ENCODE measurements at places on chromosomes 7 and 10.
A peak's percentile ranks its signal among the peaks of the same experiment; 100 is the strongest.

DNA sequence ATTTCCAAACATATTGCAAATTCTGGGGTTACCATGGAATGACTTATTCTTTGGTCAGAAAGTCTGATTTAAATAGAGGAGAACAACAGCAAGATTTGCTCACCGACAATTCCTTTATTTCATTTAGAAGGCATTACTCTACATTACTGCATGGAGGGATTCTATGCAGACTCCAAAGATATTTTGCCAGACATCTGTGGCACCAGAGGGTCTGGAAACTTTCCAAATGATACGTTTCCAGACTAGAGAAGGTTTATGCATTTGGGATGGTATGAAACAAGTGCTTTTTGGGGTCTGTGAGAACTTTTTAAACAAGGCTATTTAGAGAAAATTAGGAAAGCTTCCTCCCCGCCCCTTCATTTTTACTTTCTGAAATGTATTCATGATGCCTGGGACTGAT is 125.3 kb downstream of the SAMD9 start:
- no peak for DNase-seq

DNA sequence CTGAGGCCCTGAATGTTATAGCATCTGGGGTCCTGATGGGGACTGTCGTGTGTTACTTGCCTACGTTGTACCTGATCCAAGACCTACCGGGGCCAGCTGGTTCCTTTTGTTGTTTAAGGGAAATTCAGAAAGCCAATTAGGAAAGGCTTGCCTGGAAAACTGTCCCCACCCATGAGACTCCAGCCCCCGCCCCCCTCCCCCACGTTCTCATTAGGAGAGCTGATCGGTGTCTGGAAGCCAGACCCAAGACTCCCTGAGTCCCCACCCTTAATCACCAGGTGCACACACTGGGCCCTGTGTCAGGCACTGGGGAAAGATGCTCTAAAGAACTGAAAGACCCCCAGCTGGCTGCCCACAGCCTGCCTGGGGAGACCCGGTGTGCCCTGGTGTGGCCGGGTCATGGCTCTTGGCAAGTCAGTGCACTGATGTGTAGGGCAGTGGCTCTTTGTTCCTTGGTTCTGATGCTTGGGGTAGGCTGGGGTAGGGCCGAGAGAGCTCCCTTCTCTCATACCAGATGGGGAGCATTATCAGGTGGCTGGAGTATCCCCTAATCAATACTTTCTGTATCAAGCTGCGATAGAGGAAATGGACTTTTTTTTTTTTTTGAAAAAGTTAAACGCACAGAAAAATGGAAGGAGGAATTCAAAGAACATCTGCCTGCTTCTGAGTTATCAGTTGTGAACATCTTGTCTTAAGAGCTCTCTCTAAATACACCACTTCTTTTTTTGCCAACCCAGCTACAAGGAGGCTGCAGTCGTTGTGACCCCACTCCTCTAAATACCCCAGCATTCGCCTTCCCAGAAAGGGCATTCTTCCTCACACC is 16.9 kb downstream of the TSPAN15 start:
- DNase-seq, result no peak

DNA sequence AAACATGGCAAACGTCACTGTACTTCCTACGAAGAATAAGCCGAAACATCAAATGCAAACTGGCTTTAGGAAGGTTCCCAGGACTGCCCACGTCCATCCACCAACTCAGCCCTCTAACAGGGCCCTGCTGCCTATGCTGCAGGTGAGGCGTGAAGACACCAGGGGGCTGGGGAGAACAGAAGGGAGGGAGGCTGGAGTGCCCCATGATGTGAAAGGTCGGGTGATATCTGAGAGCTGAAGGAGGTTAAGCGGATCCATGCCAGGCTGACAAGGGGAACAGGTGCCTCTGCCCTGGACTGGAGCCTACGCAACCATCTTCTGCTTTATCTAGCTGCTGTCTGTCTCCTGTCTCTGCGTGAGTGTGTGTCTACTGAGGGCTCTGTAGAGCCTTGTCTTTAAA is 40.2 kb upstream of the ATP6V0A4 start:
- DNase-seq, result no peak

DNA sequence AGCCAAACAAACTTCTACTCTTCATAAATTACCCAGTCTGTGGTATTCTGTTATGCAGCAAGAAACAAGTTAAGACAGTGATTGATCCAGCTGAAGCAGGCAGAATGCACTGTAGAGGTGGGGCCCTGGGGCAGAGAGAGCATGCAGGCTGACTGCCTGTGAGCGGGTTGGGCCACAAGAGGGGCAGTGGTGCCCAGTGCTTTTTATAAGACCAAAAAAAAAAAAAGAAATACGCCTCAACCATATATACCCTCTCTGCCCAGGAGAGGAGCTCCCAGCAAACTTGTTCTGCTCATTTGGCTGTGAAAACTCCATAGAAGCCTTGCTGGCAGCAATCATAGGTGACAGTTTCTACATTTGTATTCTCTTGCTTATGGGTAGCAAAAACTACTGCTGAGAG is 104.7 kb downstream of the SORBS1 start:
- no peak for DNase-seq

- no peak for DNase-seq
Measured at GRCh38 chr7:133931053-133931452, 196.1 kb upstream of the LRGUK start.

- DNase-seq, result peak; percentile 61
Measured at GRCh38 chr7:2717293-2718261, 29.6 kb downstream of the AMZ1 start.

- no peak for DNase-seq
Measured at GRCh38 chr10:45439873-45440272, 65.9 kb downstream of the ALOX5 start.

DNA sequence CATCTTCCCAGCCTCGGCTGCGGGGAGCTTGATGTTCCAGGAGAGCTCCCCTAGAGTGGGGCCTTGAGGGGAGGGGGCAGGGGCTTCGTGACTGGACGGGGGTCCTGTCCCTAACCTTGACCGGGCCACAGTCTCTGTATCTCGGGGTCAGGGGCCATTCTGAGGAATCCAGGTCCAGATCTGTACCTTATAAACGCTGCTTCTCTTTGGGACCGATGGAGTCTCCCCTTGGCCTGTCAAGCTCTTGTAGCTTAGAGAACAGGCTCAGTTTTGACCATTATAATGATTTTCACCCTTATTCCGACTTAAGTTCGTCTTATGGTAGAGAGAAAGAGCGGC is 831 bp downstream of the ZKSCAN5 start:
- no peak for DNase-seq

DNA sequence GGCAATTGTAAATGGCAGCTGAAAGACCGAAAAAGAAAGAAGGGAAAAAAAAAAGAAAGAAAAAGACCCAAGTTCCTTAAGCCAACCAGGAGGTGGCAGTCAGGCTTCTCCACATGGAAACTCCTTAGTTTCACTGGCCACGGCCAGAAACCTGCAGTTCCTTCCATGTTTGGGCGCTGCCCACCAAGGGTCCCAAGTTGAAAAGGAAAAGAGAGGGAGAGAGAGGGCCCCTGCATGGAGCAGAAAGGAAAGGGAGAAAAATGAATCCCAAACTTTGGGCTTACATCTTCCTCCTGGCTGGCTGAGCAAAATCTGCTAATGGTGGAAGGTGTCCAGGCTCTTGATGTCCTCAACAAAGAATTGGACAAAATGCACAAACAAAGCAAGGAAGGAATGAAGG is 31.8 kb upstream of the ABCA13 start:
- no peak for DNase-seq

- DNase-seq, result no peak
Measured at GRCh38 chr10:117936141-117936540, 110.6 kb downstream of the RAB11FIP2 start.

- DNase-seq, result no peak
Measured at GRCh38 chr10:13661256-13661655, 74.5 kb downstream of the PRPF18 start.

- no peak for DNase-seq
Measured at GRCh38 chr7:33921216-33921938, 16.0 kb downstream of the BMPER start.

DNA sequence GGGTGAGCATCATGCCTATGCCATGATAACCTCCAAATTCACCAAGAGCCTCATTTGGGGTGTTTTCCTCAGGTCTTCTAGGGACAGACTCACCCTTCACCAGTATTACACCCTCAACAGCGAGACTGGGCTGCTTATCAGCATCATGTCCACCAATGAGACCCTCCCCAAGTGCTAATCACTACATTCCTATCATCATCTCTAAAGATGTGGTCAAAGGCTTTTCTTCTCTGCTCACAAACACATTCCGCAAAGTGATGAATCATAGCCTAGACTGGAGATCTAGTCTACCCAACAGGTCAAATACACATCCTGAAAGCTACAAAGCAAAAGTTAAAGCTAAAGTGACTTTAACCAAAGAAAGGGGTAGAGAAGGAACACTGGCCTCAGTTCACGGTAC is 75.3 kb upstream of the C7orf33 start:
- no peak for DNase-seq

DNA sequence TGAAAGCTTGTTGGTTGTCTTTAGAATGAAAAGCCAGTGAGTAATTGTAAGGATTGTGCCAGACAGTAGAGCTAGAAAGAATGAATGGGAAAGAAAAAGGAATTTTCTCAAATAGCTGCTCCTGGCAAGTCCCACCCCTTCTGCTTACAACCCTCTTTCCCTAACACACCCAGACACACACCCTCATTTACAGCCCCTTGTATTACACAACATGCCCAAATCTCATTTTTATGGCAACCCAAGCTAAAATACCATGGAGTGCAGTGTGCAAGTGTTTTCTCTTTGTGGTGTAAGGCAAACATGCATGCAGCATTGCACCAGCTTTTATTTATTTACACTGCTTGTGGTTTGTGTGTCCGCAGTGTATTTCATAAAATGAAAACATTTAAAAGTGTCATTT is 1.5 kb downstream of the PRKAR2B start:
- no peak for DNase-seq

DNA sequence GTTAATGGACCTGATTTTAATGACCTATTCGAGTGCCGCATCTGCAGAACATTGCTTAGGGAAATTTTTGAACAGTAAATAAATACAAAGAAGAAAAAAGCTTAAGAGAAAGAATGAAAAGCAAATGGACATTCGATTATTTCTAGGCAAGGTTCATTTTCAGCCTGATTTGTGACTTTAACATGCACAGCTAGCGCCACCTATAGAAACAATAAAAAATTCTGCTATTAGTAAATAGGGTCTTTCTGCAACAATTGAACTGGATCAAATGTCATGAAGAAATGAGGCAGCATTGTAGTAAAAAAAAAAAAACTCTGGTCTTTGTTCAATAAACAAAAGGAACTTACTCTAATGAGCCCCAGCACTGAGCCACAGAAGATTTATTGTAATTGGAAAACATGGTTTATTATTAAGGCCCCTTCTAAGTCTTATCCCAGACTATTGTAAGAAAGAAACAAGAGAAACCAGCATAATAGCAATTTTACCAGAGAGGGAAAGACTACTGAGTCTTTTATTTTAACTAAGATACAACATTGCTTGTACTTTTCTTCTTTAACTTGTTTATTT is 41.4 kb upstream of the GHITM start:
- no peak for DNase-seq

- DNase-seq, result no peak
Measured at GRCh38 chr10:73889014-73889413, 14.7 kb upstream of the CAMK2G start.

- no peak for DNase-seq
Measured at GRCh38 chr10:104925232-104925851, 284.3 kb downstream of the SORCS3 start.

DNA sequence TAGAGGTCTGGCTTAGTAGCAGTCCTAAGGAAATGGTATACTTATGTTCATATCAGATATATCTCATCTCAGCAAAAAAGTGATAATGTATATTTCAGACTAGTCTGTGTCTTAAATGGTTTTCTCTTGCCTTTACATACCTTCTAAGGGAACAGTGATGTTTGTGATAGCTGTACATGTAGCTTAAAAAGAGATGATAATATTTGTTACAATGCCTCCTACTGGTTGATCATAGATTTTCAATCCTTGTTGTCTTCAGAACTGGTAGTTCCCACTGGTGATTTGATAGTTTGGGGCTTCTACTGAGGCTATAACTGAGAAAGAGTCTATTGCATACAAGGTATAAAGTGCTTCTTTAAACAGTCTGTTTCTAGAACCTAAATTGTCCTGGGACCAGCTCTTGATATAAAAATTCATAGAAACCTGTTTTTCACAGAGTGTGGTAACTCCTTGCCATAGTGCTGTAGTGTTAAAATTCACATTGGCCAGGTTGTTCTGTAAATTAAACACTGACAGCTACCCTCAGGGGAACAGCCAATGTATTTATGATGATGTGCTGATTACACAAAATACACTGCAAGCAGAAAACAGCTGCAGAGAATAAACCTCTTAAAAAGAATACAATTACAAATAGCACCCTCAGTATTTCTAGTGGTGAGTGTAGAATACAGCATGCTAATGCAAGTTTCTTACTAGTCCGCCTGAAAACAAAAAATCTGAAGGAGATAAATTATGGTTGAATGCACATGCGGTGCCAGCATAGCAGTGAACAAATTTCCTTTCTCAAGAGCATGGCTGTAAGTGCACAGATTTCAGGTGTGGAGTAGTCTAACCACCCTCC is 90.3 kb downstream of the BTRC start:
- no peak for DNase-seq

Measured in GM12891 (cell line).